Upper lobe of right lung (tissue), 1 donor: ENCODE measurements at places on chromosomes 7 and 10. TPM values are rescaled to one million over a fixed set of nuclear protein-coding genes. Genes with fewer than 3 reads are reported as not detected.

DNA sequence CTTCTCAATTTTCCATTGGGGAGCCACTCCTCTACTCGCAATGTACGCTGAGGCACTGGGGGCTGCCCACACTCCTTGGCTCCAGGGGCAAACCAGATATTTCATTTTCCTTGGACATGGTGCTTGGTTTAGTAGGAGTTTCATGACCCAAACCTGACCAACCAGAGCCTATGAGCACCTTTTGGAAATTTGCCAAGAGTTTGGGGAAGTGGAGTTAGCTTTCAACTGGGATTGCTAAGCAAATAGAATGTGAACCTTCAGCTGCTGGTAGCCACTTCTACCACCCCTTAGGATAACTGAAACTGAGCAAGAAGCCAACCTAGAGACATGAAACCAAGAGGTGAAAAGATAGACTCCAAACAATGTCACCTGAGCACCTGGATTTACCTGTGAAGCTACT is 74.9 kb upstream of the COL13A1 start:
- DNase-seq: peak; percentile 19
- peaks cover 17% of the 10 kb centered on the region for H3K4me1 ChIP-seq
- no peaks in the 10 kb centered on the region for H3K27me3 ChIP-seq
- H3K4me3 ChIP-seq: no peak overlapping the region
- H3K36me3 ChIP-seq: no peaks in the 10 kb centered on the region
- no peak overlapping the region for H3K27ac ChIP-seq

DNA sequence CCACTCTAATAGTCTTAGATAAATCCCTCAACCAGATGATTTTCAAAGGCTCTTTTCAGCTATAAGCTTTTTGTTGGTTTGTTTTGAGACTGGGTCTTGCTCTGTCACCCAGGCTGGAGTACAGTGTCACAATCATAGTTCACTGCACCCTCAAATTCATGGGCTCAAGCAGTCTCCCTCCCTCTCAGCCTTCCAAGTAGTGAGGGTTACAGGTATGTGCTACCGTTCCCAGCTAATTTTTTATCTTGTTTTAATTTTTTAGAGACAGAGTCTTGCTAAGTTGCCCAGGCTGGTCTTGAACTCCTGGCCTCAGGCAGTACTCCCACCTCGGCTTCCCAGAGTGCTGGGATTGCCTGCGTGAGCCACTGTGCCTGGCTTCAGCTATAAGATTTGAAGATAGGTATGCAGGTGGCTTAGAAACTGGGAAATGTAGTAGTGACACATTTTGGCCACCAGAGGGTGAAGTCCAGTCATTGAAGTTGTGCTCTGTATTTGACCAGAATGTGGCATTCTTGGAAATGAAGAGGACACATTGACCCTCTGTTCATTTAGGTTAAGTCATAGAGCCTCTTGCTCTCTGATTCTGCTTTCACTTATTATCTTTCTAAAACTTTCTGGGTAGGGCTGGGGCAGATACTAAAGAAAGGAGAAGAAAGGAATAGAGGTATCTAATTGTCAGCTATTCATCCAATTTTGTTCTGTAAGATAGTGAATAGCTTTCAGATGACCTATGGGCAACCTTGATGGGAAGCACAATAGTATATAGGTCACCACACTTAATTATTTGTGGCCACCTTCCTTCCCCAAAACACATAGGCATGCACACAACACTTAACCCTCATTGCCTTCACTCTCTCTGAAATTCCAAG is 36.0 kb downstream of the R3HCC1L start:
- no peak overlapping the region for H3K27ac ChIP-seq
- H3K36me3 ChIP-seq: peaks cover 27% of the 10 kb centered on the region
- H3K4me3 ChIP-seq: no peak overlapping the region

GRCh38 chr10:130188195-130189175 is 52.3 kb downstream of the GLRX3 start:
- H3K36me3 ChIP-seq: peaks cover 25% of the 10 kb centered on the region
- H3K27ac ChIP-seq: no peak overlapping the region
- H3K4me3 ChIP-seq: no peak overlapping the region
- peaks cover 7% of the 10 kb centered on the region for H3K4me1 ChIP-seq
- no peak for DNase-seq

GRCh38 chr7:111933609-111934008 is 272.6 kb downstream of the DOCK4 start:
- no peaks in the 10 kb centered on the region for H3K4me1 ChIP-seq
- no peak for DNase-seq
- H3K27me3 ChIP-seq: no peaks in the 10 kb centered on the region
- no peak overlapping the region for H3K4me3 ChIP-seq

- no peaks in the 10 kb centered on the region for H3K4me1 ChIP-seq
- no peaks in the 10 kb centered on the region for H3K27me3 ChIP-seq
- H3K36me3 ChIP-seq: no peaks in the 10 kb centered on the region
- DNase-seq: no peak
- no peak overlapping the region for H3K27ac ChIP-seq
Measured at GRCh38 chr10:103731609-103732270, 123.6 kb downstream of the SH3PXD2A start.

DNA sequence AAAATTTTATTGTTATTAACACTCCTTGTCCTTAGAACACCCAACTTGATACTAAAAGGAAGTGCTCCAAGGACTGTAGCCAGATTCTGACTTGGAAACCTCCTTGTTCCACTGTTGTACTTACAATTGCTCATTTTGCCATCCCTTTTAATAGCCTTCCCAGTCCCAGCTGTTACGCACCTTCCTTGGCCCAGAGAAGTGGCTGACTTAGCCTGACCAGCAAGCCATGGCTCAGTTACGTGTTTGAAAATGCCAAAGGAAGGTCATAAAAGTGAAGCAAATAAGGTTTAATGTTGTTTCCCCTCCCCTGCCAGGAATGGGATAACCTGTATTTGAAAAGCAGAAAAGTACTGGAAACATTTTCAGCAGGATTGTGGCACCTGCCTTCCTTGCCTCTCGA is 3.7 kb upstream of the ANKRD1 start:
- DNase-seq: no peak
- H3K4me1 ChIP-seq: peaks cover 15% of the 10 kb centered on the region
- H3K27me3 ChIP-seq: no peaks in the 10 kb centered on the region
- no peaks in the 10 kb centered on the region for H3K36me3 ChIP-seq
- H3K4me3 ChIP-seq: no peak overlapping the region
- H3K27ac ChIP-seq: no peak overlapping the region

DNA sequence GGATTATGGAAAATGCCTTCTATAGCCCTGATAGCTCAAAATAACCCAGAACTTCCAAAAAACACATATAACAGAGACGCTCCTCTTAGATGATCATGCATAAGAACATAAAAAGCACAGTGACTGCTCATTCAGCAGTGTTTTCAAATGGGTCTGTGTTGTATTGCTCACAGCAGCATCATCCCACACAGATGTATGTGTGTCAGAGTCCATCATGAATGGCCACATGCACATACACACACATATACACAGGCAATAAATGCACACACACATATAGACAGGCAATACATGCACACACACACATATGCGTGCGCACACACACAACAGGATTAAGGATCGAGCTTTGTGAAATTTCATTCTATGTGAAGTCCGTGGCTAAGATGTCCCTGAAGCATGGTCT is 26.1 kb downstream of the TMEM273 start:
- no peaks in the 10 kb centered on the region for H3K36me3 ChIP-seq
- DNase-seq: no peak
- no peaks in the 10 kb centered on the region for H3K4me1 ChIP-seq
- no peak overlapping the region for H3K4me3 ChIP-seq
- no peak overlapping the region for H3K27ac ChIP-seq

GRCh38 chr10:14329746-14330173 is 964 bp downstream of the FRMD4A start:
- no peak for DNase-seq
- no peaks in the 10 kb centered on the region for H3K36me3 ChIP-seq
- H3K4me1 ChIP-seq: no peaks in the 10 kb centered on the region
- H3K27me3 ChIP-seq: peaks cover 27% of the 10 kb centered on the region

DNA sequence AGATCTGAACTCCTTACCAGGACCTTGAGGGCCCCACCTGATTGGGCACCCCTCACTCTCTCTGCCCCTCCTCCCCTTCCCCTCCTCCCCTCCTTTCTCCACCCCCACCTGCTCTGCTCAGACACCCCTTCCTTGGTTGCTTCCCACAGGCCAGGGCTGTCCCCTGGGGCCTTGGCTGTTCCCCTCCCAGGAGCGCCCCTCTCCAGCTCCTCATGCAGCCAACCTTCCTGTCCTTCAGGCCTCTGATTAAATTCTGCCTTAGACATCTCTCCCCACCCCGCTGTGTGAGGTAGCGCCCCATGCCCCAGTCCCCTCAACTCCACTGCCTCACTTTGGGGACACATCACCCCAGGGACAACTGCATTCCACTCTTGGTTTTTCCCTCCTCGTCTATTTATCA is 32.4 kb downstream of the HTRA1 start:
- no peak overlapping the region for H3K27ac ChIP-seq
- H3K27me3 ChIP-seq: no peaks in the 10 kb centered on the region
- no peak overlapping the region for H3K4me3 ChIP-seq

- H3K27ac ChIP-seq: no peak overlapping the region
- no peaks in the 10 kb centered on the region for H3K4me1 ChIP-seq
- H3K27me3 ChIP-seq: no peaks in the 10 kb centered on the region
- DNase-seq: no peak
Measured at GRCh38 chr10:67843284-67843683, 5.3 kb upstream of the DNAJC12 start.

DNA sequence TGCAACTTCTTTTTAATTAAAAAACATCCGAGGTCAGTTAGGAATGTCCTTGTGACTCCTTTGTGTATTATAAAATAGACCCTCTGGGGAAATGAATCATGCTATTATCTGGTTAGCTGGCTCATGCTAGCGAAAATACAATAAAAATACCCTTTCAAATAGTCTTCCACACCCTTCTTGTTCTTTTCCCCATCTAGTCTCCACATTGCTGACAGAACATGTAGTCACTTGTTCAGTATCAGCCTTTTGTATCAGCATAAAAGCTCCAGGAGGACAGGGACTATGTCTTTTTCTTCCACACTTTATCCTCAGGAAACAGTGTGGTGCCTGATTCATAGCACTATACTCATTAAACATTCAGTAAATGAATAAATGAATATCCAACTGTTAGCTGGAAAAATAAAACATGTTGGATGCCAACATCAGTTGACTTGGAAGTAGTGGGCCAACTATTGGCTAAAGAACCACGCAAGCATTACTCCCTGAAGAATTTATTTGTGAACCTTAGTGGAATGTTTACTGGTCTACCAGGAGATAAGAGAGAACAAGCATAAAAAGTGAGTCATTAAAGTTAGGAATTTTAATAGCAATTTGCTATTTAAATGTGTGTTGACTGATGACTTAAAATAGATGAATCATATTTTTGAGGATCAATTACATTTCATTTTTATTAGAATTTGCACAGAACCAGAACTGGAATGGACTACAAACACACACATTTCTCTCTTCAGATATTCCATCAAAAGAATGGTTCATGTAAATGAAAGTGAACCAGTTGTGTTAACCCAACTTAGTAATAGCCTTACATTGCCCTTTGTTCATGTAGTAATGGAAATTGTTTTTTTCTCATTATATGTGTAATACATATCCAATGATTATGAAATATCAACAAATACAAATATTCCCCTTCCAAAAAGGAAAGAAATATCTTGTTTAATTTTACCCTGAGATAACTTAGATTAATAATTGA is 129.6 kb downstream of the DKK1 start:
- H3K4me3 ChIP-seq: no peak overlapping the region
- DNase-seq: no peak
- H3K27me3 ChIP-seq: no peaks in the 10 kb centered on the region
- H3K36me3 ChIP-seq: no peaks in the 10 kb centered on the region

DNA sequence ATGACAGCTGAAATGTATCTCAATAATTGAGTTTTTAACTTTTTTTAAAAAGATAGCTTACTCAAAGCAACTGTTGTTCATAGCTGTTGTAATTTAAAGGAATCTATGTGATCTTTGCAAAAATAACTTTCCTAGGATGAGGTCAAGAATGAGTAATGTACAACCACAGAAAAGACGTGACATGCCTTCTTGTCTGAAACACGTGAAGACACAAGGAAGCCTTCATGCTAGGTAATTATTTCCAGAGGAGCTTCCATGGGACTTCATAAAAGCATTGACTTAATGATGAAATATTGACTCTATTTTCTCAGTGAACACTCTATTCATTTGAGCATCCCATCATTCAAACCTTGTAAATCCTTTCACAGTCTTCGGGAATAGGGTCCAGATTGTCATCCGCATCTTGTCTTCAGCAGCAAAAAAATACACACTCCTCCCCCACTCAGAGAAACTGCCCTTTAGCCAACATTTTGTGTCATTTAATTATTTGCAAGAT is 528.0 kb downstream of the NRG3 start:
- H3K27ac ChIP-seq: no peak overlapping the region
- H3K4me1 ChIP-seq: no peaks in the 10 kb centered on the region
- no peaks in the 10 kb centered on the region for H3K27me3 ChIP-seq

DNA sequence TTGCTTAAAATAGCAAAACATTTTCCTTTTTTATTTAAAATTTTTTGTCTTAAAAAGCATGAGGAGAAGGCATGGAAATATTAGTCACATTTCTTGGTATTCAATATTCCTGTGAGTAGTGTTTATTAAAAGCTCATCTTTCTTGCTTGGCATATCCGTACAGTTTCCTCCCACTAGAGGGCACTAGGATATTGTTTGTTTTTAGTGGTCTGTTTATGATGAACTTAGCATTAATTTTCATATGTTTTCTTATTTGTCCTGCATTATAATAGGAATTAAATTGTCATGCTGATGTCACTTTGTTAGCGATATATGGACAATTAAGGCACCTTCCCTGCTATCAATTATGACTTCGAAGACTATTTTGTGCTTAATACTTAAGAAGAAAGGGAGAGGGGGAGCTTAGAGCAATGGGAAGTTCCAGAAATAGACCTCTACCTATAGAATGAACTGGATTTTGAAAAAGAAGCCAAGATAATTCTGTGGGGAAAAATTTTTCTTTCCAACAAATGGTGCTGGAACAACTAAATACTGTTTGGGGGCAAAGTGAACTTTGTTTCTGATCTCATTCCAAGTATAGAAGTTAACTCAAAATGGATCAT is 91.0 kb upstream of the STRIP2 start:
- DNase-seq: no peak
- no peaks in the 10 kb centered on the region for H3K36me3 ChIP-seq
- no peak overlapping the region for H3K27ac ChIP-seq
- no peak overlapping the region for H3K4me3 ChIP-seq

DNA sequence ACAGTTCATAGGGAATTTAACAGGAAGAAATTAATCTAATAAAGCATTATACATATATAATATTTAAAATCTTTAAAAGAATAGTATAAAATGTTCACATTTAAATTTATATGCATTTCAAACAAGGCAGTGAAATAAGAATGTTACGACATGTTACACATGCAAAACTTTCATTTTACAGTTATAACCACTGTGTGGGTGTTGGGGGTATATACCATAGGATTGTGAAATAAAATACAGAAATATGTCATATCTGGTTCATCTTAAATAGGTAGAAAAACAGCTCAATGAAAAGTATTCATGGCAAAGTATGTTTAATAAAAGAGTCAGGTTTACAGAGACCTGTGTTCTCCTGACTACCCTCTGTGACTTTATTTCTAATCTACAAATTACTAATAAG is 45.6 kb downstream of the CHCHD3 start:
- H3K4me3 ChIP-seq: no peak overlapping the region
- H3K27ac ChIP-seq: no peak overlapping the region
- no peaks in the 10 kb centered on the region for H3K4me1 ChIP-seq
- no peaks in the 10 kb centered on the region for H3K36me3 ChIP-seq
- DNase-seq: no peak
- H3K27me3 ChIP-seq: no peaks in the 10 kb centered on the region

GRCh38 chr10:102752934-102753664 is 9.4 kb downstream of the WBP1L start:
- H3K36me3 ChIP-seq: no peaks in the 10 kb centered on the region
- H3K27ac ChIP-seq: peak overlapping the region; percentile 63
- no peak for DNase-seq
- no peaks in the 10 kb centered on the region for H3K27me3 ChIP-seq

The CNPY4 gene
- 9.8 TPM for total RNA-seq

The SCIN gene
- total RNA-seq: 14.3 TPM

The POLR2J2 gene
- total RNA-seq: 14.1 TPM
